ENCODE measurements at places on chromosomes 1 and 21.
A peak's percentile ranks its signal among the peaks of the same experiment; 100 is the strongest.

DNA sequence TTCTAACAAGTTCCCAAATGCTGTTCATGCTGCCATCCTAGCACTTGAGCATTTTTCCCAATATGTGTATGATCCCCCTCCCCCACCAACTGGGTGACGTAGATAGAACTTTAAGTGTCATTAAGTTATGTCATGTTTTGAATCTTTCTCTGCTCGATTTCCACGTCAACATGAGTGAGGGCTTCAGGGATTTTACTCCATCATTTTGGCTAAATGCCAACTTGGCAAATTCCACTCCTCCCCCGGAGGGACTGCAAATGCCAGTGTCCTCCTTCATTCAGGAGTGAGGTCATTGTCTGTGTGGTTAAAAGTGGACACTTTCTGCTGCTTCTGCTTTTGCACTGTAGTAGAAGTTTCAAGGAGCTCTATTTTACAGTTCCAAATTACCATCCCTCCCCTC is 201.7 kb downstream of the FGGY start:
- peak; percentile 51 for DNase-seq

DNA sequence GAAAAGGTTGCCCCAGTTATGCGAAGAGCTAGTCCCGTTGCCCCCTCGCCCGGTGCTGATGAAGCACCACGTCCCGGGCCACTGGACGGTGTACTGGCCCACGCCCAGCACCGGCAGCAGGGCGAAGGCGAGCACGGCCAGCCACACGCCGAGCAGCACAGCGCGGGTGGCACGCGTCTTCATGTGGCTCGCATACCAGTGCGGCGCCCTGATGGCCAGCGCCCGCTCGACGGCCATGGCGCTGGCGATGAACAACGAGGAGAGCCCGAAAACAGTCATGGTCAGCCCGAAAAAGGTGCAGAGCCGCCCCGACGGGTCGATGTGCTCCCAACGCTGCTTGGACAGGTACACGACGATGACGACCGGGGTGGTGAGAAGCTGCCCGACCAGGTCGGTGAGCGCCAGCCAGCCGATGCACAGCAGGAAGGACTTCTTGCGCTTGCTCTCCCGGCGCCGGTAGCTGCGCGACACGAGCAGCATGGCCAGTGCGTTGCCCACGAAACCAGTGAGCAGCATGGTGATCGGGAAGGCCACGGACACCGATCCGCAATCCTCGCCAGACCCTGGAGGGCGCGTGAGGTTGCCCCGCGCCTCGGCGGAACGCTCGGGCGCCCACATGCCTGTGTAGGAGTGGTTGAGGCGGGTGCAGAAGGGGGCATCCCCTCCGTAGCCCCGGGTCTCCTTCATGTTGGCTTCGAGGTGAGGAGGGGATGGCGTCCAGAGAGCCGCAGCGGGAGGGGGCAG is 553 bp downstream of the PTGER3 start:
- no peak for DNase-seq

GRCh38 chr1:9798236-9799130 is 25.3 kb downstream of the CLSTN1 start:
- no peak for DNase-seq

DNA sequence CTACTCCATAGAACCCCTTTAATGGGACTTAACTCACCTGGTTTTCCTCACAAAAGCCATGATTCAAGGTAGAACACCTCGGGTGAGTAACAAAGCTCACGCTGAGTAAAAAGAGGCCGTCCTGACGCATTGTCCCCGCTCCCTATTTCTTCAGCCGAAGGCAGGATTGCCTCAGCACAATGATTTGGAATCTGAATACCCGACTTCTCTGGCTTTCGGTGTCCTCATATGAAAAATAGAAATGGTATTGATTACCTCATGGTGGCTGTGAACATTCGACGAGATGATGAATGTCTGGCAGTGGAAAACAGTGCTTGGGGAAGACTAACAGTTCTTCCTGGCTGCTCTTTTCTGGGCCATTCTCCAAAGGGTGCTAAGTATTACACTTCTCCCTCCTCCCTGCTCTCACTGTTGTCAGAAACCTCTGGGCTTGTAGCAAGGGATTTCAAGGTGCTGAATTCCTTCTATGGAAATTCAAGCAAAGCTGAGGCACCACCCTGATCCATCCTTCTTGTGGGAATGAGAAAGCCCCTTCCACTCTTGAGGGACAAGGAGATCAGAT is 148.3 kb downstream of the C1orf94 start:
- no peak for DNase-seq

DNA sequence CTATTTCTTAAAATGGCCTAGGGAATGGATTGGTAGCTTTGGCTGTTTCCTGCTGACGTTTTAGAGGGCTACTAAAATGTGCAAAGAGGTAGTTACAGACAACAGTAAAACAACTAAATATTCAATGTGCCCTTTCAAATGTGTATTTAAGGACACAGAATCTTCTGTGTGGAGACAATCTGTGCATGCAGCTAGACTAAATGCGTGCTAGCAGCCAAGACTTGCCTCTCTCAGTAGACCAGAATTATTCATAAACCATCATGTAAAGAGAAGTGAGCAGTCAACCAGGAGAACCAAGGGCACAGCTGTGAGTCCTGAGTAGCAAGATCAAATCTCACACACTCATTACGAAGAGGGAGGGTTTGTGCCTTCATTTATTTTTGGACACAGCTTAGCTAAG is 160.2 kb upstream of the GREM2 start:
- no peak for DNase-seq

GRCh38 chr21:43767984-43768867 is 7.9 kb downstream of the CSTB start:
- DNase-seq = peak; percentile 57

DNA sequence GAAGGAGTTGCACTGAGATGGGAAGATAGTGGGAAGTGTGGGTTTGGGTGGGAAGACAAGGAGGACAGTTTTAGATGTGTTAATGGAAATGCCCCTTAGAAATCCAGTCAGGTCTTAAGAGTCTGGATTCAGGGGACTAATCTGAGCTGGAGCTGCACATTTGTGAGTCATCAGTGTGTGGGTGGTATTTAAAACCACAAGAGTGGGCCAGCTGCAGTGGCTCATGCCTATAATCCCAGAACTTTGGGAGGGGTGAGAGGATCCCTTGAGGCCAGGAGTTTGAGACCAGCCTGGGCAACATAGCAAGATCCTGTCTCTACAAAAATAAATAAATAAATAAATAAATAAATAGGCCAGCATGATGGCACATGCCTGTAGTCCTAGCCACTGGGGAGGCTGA is 40.9 kb upstream of the SLC6A9 start:
- peak; percentile 60 for DNase-seq

GRCh38 chr1:30100524-30100862 is 622.9 kb downstream of the MATN1 start:
- no peak for DNase-seq

GRCh38 chr1:222357252-222357651 is 190.7 kb downstream of the HHIPL2 start:
- no peak for DNase-seq

DNA sequence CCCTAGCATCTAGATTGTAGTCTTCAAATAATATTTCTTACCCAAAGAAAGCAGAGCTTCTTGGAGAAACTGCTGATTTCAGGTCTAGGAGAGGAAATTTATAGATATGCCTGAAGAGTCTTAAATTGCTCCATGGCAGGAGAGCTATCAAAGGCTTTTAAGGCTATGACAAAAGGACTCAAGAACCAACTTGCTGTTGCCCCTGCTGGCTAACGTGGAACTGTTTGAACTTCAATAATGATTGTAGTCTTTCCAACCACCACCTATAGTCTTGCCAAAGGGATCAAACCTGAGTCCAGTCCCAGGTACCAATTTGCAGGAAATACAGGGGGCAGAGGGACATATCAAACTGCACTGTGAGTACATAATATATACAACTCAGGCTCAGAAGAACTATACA is 336.2 kb upstream of the ESRRG start:
- DNase-seq = peak; percentile 2

DNA sequence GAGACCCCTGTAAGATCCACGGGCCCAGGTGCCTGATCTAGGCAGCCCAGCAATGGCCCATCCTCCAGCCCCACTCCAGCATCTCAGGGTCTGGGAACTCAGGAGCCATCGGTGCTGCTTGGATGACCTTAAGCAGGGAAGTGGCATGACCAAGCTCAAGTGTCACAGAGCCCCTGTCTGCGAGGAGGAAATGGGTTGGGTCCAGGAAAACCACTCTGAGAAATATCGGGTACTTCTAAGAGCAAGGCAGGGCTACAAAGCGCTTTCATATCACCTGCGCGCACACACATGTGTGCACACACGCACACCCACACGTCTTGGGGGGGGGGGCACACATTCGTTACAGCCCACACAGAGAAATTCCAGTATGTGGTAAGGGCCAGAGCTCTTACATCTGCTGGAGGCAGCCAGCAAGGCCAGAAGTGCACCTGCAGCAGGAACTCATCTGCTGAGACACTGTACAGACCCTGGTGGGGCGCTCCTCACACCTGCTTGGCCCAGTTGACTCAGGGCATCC is 32.6 kb upstream of the SPOCD1 start:
- DNase-seq = no peak
